Hippocampal formation (tissue), 2 donors: ENCODE measurements at places on chromosomes 13 and 19.

GRCh38 chr13:97757807-97758206, 195.7 kb upstream of the IPO5 start:
- DNase-seq, result no peak

- DNase-seq, result no peak
Measured at GRCh38 chr13:105597573-105597972, 937.9 kb downstream of the EFNB2 start.

DNA sequence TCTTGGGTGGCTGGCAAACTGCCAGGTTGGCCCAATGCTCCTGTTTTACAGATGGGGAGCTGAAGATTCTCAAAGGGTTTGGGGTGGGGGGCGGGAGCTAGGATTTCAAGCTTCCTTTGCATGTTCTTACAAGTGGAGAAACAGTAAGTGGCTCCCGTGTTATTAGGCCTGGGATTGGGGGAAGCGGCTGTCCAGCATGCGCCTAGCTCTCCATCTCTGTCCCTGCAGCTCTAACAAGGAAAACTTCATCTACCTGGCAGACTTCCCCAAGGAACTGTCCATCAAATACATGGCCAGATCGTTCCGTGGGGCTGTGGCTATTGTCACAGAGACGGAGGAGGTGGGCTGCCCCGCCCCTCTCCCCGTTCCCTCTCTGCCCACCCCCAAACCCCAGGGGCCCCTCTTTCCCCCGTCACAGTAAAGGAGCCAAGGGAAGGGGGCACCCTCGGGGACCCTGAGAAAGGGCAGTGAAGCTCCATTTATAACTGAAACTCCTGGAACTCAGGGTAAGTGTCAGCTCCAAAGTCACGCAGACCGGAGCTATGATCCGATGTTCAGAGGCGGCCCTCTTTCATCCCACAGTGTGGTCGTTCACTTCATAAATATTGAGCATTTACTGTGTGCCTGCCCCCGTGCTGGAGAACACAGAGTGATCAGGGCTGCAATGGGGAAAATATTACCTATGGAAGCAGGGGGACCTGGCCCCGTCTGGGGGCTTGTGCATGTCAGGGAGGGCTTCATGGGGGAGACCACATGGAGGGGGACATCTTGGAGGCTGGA, 14.9 kb upstream of the PSMD8 start:
- DNase-seq, result no peak

GRCh38 chr19:9862938-9863337, 27.8 kb downstream of the PIN1 start:
- no peak for DNase-seq

DNA sequence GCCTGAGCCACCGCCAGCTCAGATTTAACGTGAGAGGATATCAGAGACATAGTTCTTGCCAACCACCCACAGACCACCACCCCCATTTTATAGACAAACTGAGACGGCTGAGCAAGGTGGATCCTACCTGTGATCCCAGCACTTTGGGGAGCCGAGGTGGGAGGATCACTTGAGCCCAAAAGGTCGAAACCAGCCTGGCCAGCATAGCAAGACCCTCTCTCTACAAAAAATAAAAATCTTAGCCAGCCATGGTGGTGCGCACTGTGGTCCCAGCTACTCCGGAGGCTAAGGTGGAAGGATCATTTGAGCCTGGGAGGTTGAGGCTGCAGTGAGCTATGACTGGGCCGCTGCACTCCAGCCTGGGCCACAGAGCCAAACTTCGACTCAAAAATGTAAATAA, 30.6 kb upstream of the NDUFS7 start:
- DNase-seq, result no peak

DNA sequence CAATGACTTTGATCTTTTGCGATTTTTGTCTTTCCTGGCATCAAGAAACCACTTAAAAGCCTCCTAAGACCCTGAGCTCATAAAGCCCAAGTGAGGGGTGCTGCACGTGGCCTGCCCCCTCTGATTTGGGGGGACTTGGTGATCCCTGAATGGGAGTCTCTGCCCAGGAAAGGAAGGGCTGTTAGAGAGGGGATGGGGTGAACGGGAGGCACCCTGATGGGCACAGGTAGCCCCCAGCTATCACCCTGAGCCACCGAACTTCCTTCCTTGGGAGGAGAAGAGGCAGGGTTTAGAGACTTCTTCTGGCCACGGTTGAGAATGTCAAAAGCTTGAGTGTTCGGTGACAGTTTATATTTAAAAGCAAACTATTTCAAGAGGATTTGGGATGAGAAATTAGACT, 305.5 kb downstream of the ZNF536 start:
- no peak for DNase-seq

GRCh38 chr19:29016926-29017760, 195.8 kb downstream of the UQCRFS1 start:
- no peak for DNase-seq

- no peak for DNase-seq
Measured at GRCh38 chr19:30074096-30074495, 132.1 kb downstream of the URI1 start.
